Common myeloid progenitor, CD34-positive (primary cell): ENCODE measurements at places on chromosomes 4 and X.

GRCh38 chrX:110173192-110174175 is 144.4 kb downstream of the AMMECR1 start:
- H3K4me3 ChIP-seq = no peak overlapping the region
- H3K27ac ChIP-seq = no peak overlapping the region
- H3K27me3 ChIP-seq = no peaks in the 10 kb centered on the region
- peaks cover 16% of the 10 kb centered on the region for H3K36me3 ChIP-seq
- no peaks in the 10 kb centered on the region for H3K4me1 ChIP-seq

DNA sequence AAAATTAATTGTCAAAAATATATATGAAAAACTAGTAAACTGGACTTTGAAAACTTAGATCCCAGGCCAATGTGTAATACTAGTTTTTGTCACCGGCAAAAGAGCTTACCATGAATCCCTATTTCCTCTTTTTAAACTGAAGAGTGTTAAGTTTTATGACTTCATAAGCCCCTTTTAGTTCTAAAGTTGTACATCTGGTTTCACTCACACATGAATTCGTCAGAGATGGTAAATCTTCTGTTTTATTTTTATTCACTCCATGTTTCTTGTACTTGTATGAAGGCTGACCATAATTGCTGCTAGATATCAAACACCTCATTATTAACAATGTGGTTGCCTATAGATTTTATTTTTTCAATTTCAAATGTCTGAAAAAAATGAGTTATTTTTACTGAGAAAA is 827.9 kb downstream of the PCDH7 start:
- no peaks in the 10 kb centered on the region for H3K4me1 ChIP-seq
- no peak overlapping the region for H3K4me3 ChIP-seq
- no peaks in the 10 kb centered on the region for H3K36me3 ChIP-seq

GRCh38 chr4:7206911-7207567 is 14.7 kb downstream of the SORCS2 start:
- no peaks in the 10 kb centered on the region for H3K36me3 ChIP-seq
- no peaks in the 10 kb centered on the region for H3K4me1 ChIP-seq

DNA sequence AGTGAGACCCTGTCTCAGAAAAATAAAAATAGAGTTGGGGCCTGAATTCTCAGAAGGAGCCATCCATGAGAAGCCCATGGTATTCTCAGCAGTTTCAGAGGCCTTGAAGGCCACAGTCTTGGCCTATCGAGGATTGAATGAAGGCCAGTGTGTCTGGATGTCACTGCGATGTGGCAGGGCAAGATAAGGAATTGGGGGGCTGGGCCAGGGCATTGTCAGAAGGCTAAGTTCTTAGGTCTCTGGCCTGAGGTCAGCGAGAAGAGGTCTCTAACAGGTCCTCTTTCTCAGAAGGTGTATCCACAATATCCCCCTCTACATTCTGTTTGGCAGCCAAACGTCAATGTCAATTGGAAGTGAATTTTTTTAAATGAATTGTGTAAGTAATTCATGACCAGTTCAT is 5.7 kb downstream of the ZNF275 start:
- H3K4me3 ChIP-seq = no peak overlapping the region
- peaks cover 29% of the 10 kb centered on the region for H3K4me1 ChIP-seq
- no peak overlapping the region for H3K27ac ChIP-seq
- no peaks in the 10 kb centered on the region for H3K27me3 ChIP-seq
- no peak for DNase-seq

DNA sequence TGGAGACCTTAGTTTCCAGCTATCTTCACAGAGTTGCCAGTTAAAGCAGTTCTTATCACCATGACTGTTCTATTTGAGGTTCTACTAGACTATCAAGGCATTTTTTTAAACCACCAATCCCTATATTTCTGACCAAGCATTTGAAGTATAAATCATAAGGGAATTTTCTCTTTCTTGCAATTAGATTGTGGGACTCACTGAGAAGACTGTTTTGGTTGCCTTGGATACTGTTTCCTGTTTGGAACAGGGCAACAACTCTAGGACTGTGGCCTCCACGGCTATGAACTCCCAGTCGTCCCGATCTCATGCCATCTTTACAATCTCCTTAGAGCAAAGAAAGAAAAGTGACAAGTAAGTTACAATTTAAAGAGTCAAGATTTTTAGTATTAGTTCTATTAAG is 11.8 kb downstream of the KIF4A start:
- no peak overlapping the region for H3K4me3 ChIP-seq
- H3K36me3 ChIP-seq = peaks cover 7% of the 10 kb centered on the region

DNA sequence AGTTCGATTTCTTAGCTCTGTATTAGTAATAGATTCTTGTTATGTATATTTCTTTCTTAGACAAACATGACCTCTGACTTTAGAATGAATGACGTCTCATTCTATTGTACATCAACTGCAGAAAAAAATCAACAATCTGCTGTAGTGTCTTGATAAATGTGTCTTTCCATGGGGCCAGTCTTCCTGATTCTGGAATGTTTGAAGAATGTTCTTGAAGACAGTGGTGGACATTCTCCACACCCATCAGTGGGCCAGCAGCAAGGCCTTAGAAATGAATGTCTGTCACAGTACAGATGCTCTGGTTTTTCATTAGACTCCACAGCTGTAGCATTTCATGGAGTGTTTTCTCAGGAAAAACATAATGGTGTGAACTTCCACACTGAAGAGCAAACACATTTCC is 63.2 kb upstream of the FAM47B start:
- DNase-seq = no peak
- no peaks in the 10 kb centered on the region for H3K4me1 ChIP-seq
- no peaks in the 10 kb centered on the region for H3K36me3 ChIP-seq
- peaks cover 2% of the 10 kb centered on the region for H3K27me3 ChIP-seq
- H3K27ac ChIP-seq = no peak overlapping the region

- H3K4me3 ChIP-seq = no peak overlapping the region
- no peak for DNase-seq
- H3K4me1 ChIP-seq = no peaks in the 10 kb centered on the region
- peaks cover 5% of the 10 kb centered on the region for H3K27me3 ChIP-seq
- H3K36me3 ChIP-seq = peaks cover 19% of the 10 kb centered on the region
These were observed 2.5 kb downstream of the PGRMC1 start for GRCh38 chrX:119238557-119238956.

DNA sequence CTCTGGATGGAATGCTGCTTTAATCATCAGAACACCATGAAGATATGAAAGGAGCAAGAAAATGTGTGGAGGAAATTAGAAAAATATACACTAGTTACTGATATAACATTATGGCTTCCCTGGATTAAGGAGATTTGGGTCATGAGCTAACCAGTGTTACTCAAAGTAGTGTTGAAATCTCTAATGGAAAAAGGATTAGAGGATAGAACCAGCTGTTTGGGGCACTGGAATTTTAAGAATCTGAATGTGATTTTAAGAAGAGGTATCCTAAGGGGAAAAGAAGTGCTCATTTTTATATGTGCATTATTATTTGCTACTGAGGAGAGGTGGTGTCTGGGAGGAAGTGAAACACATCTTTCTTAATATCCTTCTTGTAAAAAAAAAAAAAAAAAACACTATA is 164.1 kb upstream of the PPARGC1A start:
- H3K27me3 ChIP-seq = no peaks in the 10 kb centered on the region
- no peaks in the 10 kb centered on the region for H3K36me3 ChIP-seq
- no peaks in the 10 kb centered on the region for H3K4me1 ChIP-seq
- H3K4me3 ChIP-seq = no peak overlapping the region
- no peak for DNase-seq

GRCh38 chrX:40578039-40578695 is 2.6 kb upstream of the ATP6AP2 start:
- no peaks in the 10 kb centered on the region for H3K27me3 ChIP-seq
- H3K4me1 ChIP-seq = peaks cover 13% of the 10 kb centered on the region
- H3K36me3 ChIP-seq = no peaks in the 10 kb centered on the region
- no peak for DNase-seq

DNA sequence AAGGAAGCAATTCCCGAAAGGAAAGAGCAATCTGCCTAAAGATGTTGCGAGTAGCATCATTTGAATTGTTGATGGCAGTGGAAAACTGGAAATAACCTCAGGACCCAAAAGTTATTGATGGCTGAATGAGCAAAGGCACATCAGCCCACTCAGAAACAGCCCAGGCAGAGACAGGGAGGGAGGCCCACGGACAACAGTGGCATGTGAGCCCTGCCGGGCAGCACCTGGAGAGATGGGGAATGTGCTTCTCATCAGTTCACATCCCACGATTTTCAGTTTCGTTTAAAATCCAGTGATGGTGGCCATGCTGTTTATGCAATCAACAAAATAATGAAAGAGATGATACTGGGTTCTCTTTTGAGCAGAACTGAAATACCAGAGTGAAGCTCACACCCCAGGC is 80.0 kb downstream of the JAKMIP1 start:
- H3K4me1 ChIP-seq = no peaks in the 10 kb centered on the region
- H3K27ac ChIP-seq = no peak overlapping the region
- peaks cover 27% of the 10 kb centered on the region for H3K27me3 ChIP-seq
- H3K4me3 ChIP-seq = no peak overlapping the region
- no peak for DNase-seq
- no peaks in the 10 kb centered on the region for H3K36me3 ChIP-seq

DNA sequence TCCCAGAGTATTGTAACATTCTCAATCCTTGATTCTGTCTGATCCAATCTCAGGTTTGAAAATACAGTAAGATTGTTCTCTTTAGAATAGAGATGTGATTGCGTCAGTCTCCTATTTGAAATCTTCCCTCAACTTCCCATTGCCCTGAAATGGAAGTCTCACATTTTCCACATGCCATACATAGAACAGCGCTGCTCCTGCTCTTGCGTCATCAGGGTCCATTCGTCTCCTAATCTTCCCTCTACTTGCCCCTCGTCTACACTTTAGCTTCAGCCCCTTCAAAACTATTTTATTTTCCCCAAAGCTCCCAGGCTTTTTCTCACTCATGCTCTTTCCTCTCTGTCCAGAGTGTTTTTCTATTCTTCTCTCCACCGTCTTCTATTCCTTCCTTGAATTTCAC is 301.7 kb upstream of the MAGEB2 start:
- H3K36me3 ChIP-seq = no peaks in the 10 kb centered on the region
- H3K27ac ChIP-seq = no peak overlapping the region
- no peaks in the 10 kb centered on the region for H3K27me3 ChIP-seq
- no peak overlapping the region for H3K4me3 ChIP-seq
- H3K4me1 ChIP-seq = no peaks in the 10 kb centered on the region

DNA sequence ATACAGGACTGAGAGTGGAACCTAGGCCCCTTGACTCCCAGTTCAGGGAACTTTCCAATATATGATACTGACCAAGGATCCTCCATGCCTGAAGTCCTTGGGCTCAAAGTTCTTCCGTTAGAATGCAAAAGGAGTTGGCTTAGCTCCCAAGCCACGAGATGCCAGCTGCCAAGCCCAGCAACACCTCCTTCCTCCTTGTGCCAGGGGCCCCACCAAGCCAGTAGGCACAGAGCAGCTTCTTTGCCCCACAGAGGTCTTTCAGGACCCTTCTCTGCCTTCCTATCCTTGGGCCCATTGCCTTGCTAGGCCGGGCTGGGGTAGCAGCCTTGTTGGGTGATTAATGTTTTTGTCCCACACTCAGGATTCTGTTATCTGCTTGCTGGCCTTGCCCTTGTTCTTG is 105.6 kb downstream of the EFNB1 start:
- H3K4me1 ChIP-seq = peaks cover 7% of the 10 kb centered on the region
- no peak for DNase-seq
- peaks cover 3% of the 10 kb centered on the region for H3K27me3 ChIP-seq

- peaks cover 26% of the 10 kb centered on the region for H3K4me1 ChIP-seq
- H3K4me3 ChIP-seq = no peak overlapping the region
- DNase-seq = no peak
- no peak overlapping the region for H3K27ac ChIP-seq
- H3K27me3 ChIP-seq = peaks cover 17% of the 10 kb centered on the region
These were observed 2.4 kb downstream of the TLL1 start for GRCh38 chr4:165875446-165875845.

DNA sequence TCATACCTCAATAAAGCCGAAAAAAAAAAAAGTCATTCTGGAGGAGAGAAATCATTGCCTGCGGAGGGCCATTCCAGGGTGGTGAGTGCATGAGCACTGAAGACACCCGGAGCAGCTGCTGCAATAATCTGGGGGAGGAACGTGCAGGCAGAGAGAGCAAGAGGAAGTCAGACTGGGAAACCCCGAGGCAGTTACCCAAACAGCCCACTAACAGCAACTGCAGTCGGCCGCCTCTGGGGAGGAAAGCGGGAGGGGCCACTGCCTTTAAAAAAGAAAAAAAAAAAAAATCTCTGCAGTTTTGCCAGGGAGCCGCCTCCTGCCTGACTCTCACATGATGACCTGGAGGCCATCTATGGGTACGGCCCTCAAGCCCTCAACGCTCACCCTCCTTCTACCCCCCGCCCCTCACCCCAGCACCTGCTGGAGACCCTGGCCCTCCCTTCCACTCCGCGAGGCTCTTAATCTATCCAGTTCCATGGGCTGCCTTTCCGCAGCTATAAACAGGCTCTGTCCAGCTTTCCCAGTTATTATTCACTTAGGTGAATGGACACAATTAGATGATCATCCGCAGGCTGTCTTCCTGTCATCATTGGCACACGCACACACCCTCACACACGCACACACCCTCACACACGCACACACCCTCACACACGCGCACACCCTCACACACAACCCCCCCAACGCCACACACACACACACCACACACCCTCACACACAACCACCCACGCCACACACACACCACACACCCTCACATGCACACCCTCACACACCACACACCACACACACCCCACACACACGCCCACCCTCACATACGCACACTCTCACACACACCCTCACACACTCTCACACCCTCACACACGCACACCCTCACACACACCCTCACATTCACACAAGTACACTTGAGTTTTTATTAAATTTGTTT is 3.4 kb upstream of the AVPR2 start:
- H3K36me3 ChIP-seq = no peaks in the 10 kb centered on the region
- H3K27me3 ChIP-seq = peaks cover 8% of the 10 kb centered on the region
- H3K27ac ChIP-seq = no peak overlapping the region
- no peak overlapping the region for H3K4me3 ChIP-seq
- H3K4me1 ChIP-seq = peaks cover 5% of the 10 kb centered on the region
- peak; percentile 91 for DNase-seq

DNA sequence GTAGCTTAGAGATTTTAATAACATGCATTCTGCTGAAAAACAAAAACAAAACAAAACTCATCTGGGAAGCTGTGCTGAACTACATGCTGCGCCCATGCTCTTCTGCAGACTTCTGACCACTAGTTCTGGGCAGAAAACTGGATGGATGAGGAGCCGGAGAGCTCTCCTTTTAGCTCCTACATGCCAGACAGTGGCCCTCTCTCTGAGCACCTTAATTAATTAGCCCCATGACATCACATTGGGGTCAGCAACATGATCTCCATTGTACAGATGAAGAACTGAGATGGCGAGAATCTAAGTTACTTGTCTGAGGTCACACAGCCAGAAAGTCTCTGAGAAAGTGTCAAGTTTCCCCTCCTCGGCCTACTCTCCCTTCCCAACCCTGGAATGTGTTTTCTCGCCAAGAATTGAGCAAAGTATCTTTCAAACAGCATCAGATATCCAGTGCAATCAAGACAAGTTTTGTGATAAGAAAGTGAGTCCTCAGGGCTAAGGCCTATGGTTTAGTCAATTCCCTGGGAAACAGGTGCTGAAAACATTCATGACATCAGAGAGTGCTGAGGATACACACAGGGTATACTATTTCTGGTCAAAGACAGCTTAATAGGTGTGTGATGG is 21.6 kb downstream of the SCD5 start:
- DNase-seq = no peak
- H3K27me3 ChIP-seq = no peaks in the 10 kb centered on the region
- peaks cover 6% of the 10 kb centered on the region for H3K4me1 ChIP-seq
- H3K36me3 ChIP-seq = no peaks in the 10 kb centered on the region
